Pancreas (tissue), 10 donors: ENCODE measurements at places on chromosomes 6 and 20. TPM values are rescaled to one million over a fixed set of nuclear protein-coding genes. Genes with fewer than 3 reads are reported as not detected.

The AAR2 gene
- 7.0 TPM for total RNA-seq

The ZNF322 gene
- total RNA-seq: 17.0 TPM

The PPARD gene
- total RNA-seq: 12.3 TPM

The CCN2 gene
- 22.5 TPM for total RNA-seq

The MUCL3 gene
- 5.6 TPM for total RNA-seq

The CAPN11 gene
- 0.16 TPM for total RNA-seq

The SYCP2L gene
- total RNA-seq: 1.1 TPM

The CCN5 gene
- 2.0 TPM for total RNA-seq

The PSMF1 gene
- 114 TPM for total RNA-seq

The SLC22A2 gene
- not detected for total RNA-seq

The HSPA12B gene
- total RNA-seq: 1.3 TPM
